Left renal cortex interstitium (tissue), 4 donors: ENCODE measurements at places on chromosomes 2 and 18. TPM values are rescaled to one million over a fixed set of nuclear protein-coding genes. Genes with fewer than 3 reads are reported as not detected.

DNA sequence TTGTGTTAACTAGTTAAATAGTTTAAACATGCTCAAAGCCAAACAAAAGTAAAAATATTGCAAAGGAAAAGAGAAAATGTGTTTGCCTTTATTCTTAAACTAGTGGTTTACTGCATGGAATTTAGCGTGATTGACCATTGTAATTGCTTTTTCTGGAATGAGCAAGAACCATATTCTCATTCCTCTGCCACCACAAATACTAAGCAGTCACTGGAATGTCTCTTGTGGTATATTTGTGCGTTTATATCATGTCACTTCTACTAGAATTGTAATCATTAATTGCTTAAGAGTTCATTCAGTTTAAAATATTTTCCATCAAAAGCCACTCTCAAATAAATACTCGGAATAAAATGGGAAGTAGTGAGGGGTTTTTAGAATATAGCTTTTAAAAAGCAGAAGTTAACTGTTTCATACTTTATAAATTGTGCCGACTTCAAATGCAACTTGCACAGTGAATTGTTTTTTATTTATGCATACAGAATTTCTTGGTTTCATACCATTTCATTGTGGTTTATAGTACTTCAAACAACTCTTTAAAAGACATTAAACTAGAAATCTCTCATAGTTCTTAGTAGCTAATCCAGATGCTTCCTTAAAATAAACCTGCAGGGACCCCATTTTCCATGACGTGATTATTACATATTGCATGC is 288.1 kb downstream of the EPHA4 start:
- no peak for DNase-seq

DNA sequence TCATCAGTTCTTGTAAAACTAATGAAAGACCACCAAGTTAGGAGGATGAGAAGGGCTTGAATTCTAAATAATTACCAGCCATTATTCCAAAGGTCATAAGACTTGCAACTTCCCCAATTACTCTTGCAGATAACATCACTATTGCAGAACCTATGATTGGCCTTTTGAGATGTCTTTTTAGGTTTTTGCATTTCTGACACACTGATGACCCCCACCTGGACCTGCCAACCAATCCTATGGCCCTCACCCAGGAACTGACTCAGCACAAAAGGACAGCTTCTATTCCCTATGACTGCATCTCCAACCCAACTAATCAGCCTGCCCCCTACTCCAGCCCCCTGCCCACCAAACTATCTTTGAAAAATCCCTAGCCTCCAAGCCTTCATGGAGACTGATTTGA is 111.5 kb upstream of the COPS8 start:
- no peak for DNase-seq

DNA sequence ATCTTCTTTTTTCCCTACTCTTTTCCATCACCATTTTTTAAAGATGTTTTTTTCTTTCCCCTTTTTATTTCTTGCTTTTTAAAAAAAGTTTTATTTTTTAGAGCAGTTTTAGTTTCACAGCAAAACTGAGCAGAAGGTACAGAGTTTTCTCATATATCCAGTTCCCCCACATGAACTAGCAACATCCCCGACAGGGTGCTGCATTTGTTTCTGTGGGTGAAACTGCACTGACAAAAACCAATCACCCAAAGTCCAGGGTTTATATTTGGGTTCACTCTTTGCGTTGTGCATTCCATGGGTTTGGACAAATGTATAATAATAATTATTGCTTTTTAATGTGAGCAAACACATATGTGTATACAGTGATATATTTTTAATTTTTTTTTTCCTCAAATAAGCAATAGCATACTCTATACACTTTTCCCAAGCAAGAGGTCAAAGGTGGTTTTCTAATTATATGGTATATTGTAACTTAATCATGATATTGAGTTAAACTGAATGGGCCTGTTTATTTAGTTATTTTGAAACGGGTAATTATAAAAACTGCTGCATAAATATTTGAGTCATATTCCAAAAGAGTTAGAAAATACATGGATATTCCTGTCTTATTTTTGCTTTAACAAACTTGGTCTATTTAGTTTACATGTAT is 50.3 kb downstream of the NCK2 start:
- DNase-seq, result no peak

GRCh38 chr2:109173311-109174171 is 44.5 kb downstream of the SH3RF3 start:
- no peak for DNase-seq

DNA sequence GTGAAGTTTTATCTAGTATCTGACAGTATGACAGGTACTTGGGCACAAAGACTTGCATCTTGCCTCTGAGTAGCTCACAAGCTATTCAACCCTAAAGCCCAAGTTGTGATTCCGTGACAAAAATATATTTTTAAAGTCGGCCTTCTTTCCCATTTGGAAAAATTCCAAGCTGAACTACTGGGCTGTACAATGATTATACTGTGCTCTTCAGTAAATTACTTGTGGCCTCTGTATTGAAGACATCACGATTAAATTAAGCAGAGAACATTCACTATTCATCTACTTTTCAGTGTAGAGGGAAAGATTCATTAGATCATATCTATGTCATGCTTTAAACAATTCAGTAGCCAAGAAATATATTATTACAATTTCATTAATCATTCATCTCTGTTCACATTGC is 282.2 kb downstream of the CDH2 start:
- no peak for DNase-seq

DNA sequence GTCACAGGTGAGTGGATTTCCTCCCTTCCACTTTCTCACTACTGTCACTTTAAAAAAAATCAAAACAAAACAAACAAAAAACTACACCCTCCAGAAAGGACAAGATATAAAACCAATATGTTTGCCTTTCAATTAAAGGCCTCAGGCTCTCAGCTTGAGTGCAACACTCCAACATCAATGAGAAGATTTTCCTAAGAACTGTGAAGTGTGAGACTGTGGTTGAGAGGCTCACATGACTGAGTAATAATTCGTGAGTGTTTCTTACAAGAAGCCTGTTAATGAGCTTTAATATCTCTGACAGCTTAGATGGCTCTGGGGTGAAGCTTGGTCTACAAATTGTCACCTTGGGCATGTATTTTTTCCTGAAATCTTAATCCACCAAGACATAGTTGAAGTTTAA is 216.1 kb downstream of the ETAA1 start:
- no peak for DNase-seq

- DNase-seq, result no peak
These were observed 4.3 kb upstream of the GALNT1 start for GRCh38 chr18:35577045-35577848.

DNA sequence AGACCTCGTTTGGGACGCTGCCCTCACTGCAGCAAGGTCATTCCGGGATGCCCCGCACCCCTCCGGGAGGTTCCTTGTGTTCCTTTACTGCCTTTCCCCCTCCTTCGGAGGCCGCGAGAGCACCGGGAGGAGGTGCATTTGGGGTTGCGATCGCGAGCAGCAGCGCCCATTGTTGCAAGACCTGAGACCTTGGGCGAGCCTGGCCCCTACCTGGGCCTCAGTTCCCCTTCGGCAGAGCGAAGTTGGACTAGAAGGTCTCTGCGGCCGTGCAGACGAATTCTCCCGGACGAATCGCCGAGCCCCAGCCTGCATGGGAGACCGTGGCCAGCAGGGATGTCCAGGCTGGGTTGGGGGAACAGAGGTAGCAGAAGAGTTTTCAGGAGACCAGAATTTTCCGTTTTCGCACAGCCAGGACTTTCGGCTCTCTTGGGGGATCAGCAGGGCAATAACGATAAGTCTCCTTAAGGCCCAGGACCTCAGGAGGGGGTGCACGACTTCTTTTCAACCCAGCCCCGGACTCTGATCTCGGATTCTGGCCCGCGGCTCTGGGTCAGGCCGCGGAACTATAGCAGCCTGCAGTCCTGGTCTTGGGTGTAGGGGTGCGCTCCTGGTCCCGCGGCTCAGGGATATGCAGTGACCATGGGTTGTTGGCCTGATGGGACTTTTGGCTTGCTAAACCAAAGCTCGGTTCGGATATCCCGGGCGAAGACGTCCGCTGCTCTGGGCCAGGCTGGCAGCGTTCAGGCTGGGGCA is 2.8 kb downstream of the GDF7 start:
- no peak for DNase-seq

GRCh38 chr2:161046876-161047275 is 113.4 kb upstream of the TANK start:
- no peak for DNase-seq

GRCh38 chr2:157307021-157307420 is 18.6 kb downstream of the ERMN start:
- DNase-seq, result no peak

DNA sequence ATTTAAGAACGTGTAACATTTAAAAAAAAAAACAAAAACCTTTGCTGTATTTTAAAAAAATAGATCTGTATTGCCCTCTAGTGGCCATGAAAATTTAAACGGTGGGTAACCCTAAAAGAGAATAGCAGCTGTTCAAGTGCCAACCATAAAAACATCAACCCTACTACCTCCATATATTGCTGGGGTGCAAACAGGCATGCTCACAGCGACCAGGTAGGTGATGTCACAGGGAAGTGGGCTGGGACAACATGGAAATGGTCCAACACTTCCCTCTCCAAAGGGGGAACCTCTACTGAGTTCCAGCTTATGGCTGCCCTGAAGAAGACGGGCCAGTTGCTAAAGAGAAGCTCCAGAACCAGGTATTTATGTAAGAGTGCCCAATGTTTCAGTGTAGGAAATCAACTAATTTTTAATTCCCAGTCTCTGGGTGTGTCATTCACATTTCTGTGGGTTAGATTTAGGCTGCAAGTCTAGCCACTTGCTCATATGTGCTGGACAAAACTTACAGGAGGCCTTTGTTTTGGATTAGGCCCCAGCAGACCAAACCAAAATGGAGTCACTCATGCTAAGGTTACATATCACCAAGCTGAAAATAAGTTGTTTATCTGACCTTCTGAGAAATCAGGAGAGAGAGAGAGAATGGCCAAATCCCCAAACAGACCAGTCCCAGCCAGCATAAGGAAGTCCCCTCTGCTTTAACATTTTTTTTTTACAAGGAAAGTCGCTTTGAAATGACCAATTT is 54.5 kb downstream of the SKA1 start:
- DNase-seq, result peak; percentile 41

GRCh38 chr2:22812065-22812680 is 572.8 kb upstream of the KLHL29 start:
- no peak for DNase-seq

- no peak for DNase-seq
These were observed 663 bp downstream of the C2orf49 start for GRCh38 chr2:105338020-105338385.

- no peak for DNase-seq
These were observed 68.9 kb downstream of the EPAS1 start for GRCh38 chr2:46365913-46366667.

GRCh38 chr2:223260681-223261080 is 208.7 kb downstream of the KCNE4 start:
- no peak for DNase-seq

- DNase-seq, result no peak
These were observed 12.0 kb upstream of the MTA3 start for GRCh38 chr2:42556315-42556890.

DNA sequence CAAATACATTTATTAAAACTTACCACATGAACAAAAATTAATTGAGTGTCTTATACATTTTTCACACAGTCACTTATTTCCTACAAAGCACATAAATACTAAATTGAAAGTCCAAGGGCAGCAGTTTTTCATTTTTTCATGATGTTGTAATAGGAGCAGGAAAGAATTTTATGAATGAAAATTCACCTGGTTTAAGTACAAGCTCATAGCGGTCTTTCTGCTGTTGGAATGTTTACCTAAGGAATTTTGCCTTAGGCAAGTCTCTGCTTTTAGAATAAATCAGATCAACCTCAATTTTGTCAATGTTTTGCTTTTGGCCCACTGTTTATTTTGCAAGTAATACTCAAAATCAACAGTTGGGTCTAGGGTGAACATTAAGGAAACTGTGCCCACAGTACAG is 40.0 kb downstream of the ETAA1 start:
- DNase-seq, result peak; percentile 19

SALL3 gene
- 11.2 TPM for polyA plus RNA-seq

SUMO1 gene
- 189 TPM for polyA plus RNA-seq

RNF144A gene
- 56.4 TPM for polyA plus RNA-seq

ABCB11 gene
- polyA plus RNA-seq, result 0.13 TPM

GDF7 gene
- 4.1 TPM for polyA plus RNA-seq

OSR1 gene
- polyA plus RNA-seq, result 4.5 TPM

CRYBA2 gene
- polyA plus RNA-seq, result not detected

PLGLB2 gene
- 4.7 TPM for polyA plus RNA-seq

AQP12A gene
- 1.5 TPM for polyA plus RNA-seq

TLK1 gene
- 50.0 TPM for polyA plus RNA-seq

SERPINB4 gene
- 0.08 TPM for polyA plus RNA-seq

FAHD2B gene
- 34.9 TPM for polyA plus RNA-seq

LYPD6 gene
- 20.5 TPM for polyA plus RNA-seq
